ENCODE measurements at places on chromosomes 16 and 17. TPM values are rescaled to one million over a fixed set of nuclear protein-coding genes. Genes with fewer than 3 reads are reported as not detected.
A peak's percentile ranks its signal among the peaks of the same experiment; 100 is the strongest.

- H3K27ac ChIP-seq: no peak overlapping the region
- peaks cover 35% of the 10 kb centered on the region for H3K27me3 ChIP-seq
- H3K4me1 ChIP-seq: peaks cover 12% of the 10 kb centered on the region
- H3K4me3 ChIP-seq: no peak overlapping the region
Observed at GRCh38 chr17:48426019-48426665, 3.9 kb downstream of the SKAP1 start.

The KRT15 gene
- total RNA-seq: 0.37 TPM

The ZNF750 gene
- not detected for total RNA-seq

- H3K36me3 ChIP-seq: no peaks in the 10 kb centered on the region
- H3K4me3 ChIP-seq: no peak overlapping the region
- no peak overlapping the region for H3K27ac ChIP-seq
- H3K4me1 ChIP-seq: peaks cover 4% of the 10 kb centered on the region
- DNase-seq: peak; percentile 79
Observed at GRCh38 chr17:82230609-82231311, 1.9 kb downstream of the SLC16A3 start.

The NME2 gene
- 746 TPM for total RNA-seq
